Pancreas (tissue), 10 donors: ENCODE measurements at places on chromosomes 7 and 10. TPM values are rescaled to one million over a fixed set of nuclear protein-coding genes. Genes with fewer than 3 reads are reported as not detected.

MUC3A gene
- polyA plus RNA-seq: 1.2 TPM

- H3K27ac ChIP-seq: peak overlapping the region; percentile 53
- no peaks in the 10 kb centered on the region for H3K4me1 ChIP-seq
- peak; percentile 16 for DNase-seq
- H3K36me3 ChIP-seq: no peaks in the 10 kb centered on the region
Measured at GRCh38 chr10:78763651-78764395, 304.9 kb upstream of the ZMIZ1 start.

DNA sequence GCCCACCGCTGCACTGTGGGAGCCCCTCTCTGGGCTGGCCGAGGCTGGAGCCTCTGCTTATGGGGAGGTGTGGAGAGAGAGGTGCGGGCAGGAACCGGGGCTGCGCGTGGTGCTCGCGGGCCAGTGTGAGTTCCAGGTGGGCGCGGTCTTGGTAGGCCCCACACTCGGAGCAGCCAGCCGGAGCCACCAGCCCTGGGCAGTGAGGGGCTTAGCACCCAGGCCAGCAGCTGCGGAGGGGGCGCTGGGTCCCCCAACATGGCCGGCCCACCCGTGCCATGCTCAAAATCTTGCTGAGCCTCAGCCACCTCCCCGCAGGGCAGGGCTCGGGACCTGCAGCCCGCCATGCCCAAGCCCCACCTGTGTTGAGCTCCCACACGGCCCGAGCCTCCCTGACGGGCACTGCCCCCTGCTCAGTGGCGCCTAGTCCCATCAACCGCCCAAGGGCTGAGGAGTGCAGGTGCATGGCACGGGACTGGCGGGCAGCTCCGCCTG, 856.8 kb upstream of the CELF2 start:
- H3K27ac ChIP-seq: no peak overlapping the region
- H3K36me3 ChIP-seq: no peaks in the 10 kb centered on the region
- H3K27me3 ChIP-seq: no peaks in the 10 kb centered on the region
- no peaks in the 10 kb centered on the region for H3K4me1 ChIP-seq
- DNase-seq: peak; percentile 14

- no peaks in the 10 kb centered on the region for H3K27me3 ChIP-seq
- H3K27ac ChIP-seq: peak overlapping the region; percentile 14
- H3K4me1 ChIP-seq: no peaks in the 10 kb centered on the region
- H3K36me3 ChIP-seq: no peaks in the 10 kb centered on the region
- DNase-seq: no peak
- no peak overlapping the region for H3K4me3 ChIP-seq
Measured at GRCh38 chr7:151936207-151936606, 20.0 kb upstream of the GALNTL5 start.
